ENCODE measurements at places on chromosomes 5 and 9.

DNA sequence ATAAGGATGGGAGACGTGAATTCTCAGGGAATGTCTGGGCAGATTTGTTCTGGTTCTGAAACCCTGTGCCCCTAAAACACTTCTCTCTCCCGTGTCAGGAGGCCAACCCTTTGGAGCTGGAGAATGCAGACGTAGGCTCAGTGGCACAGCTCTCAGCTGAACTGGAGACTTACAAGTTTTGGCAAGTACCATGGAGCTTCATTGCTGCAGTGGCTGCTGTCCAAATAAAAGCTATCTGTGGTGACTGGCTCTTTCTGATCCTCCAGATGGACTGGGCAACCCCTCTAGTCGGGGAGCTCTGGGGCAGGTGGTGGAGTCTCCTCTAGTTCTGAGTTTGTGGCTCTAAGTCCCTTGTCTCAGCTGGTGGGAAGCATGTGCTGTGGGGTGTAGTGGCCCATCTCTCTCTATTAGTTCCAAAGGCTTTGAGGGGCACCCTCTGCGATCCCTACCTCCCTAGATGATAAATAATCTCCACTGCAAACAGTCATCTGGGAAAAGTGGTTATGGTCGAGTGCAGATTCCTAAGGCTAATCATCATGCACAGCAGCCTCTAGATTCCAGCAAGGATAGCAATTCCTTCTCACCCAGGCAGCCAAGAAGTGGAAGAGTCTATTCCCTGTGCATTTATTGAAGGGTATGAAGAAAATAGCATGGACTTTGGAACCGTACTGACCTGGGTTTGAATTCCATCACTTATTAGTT, 204.2 kb upstream of the KLF4 start:
- no peak for DNase-seq

DNA sequence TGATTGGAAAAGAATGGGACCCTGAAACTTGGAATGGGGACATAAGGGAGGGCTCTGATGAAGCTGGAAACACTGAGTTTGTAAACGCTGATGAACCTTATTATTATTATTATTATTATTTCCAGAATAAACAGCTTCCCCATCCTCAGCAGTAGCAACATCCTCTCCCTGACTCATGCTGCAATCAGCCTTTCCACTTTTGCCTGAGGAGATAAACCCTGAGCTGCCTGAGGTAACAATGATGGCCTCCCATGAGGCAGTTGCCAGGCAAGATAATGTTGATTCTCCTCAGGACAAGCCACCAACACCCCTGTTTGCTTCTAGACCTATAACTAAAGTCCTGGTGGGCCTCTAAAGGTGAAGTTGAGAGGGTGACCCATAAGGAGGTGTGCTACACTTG, 139.2 kb upstream of the ATP10B start:
- no peak for DNase-seq

- peak; percentile 64 for DNase-seq
Measured at GRCh38 chr5:150781706-150782614, 3.4 kb downstream of the SMIM3 start.

GRCh38 chr9:119278171-119278570, 91.1 kb downstream of the BRINP1 start:
- DNase-seq, result no peak

DNA sequence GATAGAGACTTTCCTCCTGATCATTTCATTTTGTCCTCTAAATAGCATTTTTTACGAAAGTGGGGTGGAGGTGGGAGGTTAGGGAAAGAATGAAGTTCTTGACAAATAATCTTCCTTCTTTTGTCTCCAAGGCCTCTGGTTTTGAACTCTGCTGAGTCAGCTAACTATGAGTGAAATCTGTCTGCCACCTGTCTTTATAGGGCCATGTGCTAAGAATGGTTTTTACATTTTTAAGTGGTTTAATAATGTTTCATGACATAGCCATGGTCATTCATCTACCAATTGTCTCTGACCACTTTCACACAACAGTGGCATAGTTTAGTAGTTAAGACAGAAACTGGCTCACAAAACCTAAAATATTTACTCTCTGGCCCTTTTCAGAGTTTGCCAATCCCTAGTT, 7.6 kb downstream of the MAN2A1 start:
- no peak for DNase-seq

GRCh38 chr5:140145256-140145655, 19.5 kb downstream of the IGIP start:
- no peak for DNase-seq

GRCh38 chr5:56620903-56621677, 194.3 kb upstream of the MAP3K1 start:
- no peak for DNase-seq

- peak; percentile 53 for DNase-seq
Measured at GRCh38 chr9:121201045-121201737, 478 bp downstream of the RAB14 start.

- DNase-seq, result no peak
Measured at GRCh38 chr5:54517174-54517511, 416 bp upstream of the SNX18 start.

- DNase-seq, result peak; percentile 73
Measured at GRCh38 chr5:154302161-154302560, 111.6 kb downstream of the GALNT10 start.

- no peak for DNase-seq
Measured at GRCh38 chr9:119677811-119678505, 308.7 kb upstream of the BRINP1 start.

GRCh38 chr5:171688696-171689495, 96.7 kb upstream of the SMIM23 start:
- no peak for DNase-seq

GRCh38 chr5:15618938-15619337, 119.0 kb downstream of the FBXL7 start:
- no peak for DNase-seq

DNA sequence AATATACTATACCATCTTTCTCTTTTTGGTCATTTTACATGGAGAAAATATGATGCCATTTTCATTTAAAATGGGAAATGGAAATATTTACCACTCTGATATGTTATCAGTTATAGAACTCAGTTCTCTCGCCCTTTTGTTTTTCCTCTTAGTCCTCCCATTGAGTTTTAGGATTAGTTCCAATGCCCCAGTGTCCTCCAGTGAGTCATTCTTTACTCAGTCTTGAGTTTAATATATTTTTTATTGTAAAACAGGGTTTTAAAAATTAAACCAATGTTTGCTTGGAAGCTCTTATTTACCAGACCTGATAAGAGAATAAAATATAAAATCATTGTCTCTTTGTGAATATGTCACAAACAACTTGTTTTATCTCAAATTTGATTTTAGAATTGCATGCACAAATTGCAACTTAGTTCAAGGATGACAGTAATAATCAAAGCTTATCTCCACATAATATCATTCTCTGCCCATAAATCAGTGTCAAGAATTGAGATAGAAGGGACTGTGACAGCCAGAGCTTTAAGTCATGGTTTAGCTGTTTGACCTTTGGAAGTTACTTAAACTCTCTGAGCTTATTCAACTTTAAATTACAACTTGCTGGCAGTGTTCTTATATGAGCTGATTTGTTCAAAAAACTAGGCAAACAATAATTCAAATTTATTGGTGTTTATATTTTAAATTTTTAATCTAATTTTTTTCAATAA, 166.4 kb downstream of the PAM start:
- no peak for DNase-seq

Data from left ventricle myocardium inferior (tissue), 1 donor.